Transverse colon (tissue), 4 donors: ENCODE measurements at places on chromosomes 12 and 14.

DNA sequence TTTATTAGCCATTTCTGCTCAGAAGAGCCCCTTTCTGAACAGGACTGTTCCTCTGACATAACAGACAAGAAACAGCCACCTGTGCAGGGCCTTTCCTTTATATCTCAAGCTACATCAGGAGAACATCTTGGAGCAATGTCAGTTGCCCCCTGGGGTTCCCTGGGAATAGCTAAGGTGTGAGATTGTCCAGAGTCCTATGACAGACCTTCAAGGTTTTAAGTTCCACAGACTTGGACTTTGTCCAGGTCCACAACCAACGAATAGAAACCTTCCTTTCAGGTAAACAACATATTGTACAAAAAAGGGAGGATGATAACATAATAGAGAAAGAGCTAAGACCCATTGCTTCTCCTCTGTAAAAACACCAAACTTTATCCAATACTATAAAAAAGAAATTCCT is 2.9 kb downstream of the IL23A start:
- DNase-seq: no peak

DNA sequence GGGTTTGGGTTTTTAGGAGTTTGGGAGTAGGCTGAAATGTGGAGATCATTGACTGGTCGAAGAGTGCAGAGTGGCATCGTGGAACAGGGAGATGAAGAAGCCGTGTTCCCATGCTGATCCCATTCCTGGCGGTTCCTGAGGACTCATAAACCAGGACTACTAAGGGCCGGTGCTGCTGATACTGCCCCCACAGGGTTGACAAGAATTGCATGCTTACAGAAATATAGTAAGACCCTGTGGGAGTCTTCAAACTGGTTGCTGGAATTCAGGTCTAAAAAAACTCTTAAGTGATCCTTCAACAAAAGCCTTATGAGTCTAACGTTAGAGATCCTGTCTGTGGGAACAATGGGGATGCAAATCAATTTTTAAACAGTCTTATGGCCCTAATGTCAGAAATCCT is 64.0 kb upstream of the ARHGAP5 start:
- no peak for DNase-seq

- no peak for DNase-seq
These were observed 20.3 kb upstream of the CLEC4E start for GRCh38 chr12:8561011-8561410.

DNA sequence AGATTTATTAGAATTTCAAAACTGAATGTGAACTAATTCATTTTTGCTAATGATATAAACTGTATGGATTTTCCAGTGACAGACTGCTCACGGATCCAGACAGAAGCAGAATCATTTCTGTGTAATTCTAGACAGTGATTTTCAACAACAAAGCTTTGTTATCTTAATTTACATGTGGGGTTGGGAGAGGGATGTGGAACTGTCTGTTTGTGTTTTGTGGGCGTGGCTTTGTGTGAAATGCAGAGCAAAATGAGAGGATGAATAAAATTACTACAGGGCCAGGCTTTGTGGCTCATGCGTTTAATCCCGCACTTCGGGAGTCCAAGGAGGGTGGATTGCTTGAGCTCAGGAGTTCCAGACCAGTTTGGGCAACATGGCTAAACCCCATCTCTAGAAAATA is 834.7 kb downstream of the GALC start:
- no peak for DNase-seq

- no peak for DNase-seq
These were observed 43.5 kb downstream of the IGF1 start for GRCh38 chr12:102436867-102437266.
